ENCODE measurements at places on chromosomes 1 and 21.

- no peak for DNase-seq
Observed at GRCh38 chr1:25817840-25818501, 1.8 kb upstream of the MTFR1L start.

DNA sequence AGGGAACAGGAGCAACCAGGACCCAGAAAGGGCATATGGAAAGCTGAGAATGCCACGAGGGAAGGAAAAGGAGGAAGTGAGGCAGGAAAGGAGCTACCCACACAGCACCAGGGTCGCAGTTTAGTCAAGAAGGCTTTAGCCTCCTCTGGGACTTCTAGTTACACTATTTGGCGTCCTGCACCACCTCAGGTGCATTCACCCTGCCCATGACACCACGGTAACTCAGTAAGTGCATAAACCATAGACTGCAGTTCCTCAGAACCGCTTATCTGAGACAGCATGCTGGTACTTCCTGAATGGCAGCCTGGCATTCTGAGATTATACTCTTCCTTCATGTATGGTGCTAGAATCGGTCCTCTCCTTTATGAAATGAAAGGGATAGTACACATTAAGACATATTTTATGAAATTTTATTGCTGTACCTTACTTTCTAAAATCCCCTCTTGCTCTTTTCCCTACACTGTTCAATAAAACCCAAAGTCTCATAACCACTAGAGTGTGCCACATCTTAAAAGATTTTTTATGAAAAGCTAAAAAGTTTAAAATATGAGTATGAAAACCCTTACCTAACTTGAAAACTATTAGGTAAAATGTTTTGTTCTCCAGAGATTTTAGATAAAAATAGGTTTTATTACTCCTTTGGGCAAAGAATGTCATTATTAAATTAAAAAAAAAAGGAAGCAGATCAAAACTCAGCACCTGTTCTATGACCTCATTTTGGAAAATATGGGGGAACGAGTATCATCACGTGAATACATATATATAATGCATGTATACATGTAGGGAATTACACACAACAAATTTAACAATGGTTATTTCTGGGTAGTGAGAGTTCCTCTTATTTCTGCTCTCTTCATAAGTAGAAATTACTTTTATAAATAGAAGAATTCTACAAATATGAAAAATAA lies 67.3 kb downstream of the VAV3 start:
- DNase-seq = no peak

DNA sequence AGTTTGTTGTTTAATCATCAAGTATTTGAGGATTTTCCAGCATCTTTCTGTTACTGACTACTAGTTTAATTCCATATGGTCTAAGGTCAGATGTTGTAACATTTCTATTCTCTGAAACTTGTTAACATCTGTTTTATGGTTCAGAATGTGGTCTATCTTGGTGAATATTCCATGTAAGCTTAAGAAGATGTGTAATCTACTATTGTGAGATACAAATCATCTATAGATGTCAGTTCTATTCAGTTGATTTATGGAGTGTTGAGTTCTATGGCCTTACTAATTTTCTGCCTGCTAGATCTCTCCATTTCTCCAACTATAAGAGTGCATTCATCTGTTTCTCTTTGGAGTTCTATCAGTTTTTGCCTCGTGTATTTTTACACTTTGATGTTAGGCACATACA lies 31.5 kb downstream of the WARS2 start:
- DNase-seq = no peak

DNA sequence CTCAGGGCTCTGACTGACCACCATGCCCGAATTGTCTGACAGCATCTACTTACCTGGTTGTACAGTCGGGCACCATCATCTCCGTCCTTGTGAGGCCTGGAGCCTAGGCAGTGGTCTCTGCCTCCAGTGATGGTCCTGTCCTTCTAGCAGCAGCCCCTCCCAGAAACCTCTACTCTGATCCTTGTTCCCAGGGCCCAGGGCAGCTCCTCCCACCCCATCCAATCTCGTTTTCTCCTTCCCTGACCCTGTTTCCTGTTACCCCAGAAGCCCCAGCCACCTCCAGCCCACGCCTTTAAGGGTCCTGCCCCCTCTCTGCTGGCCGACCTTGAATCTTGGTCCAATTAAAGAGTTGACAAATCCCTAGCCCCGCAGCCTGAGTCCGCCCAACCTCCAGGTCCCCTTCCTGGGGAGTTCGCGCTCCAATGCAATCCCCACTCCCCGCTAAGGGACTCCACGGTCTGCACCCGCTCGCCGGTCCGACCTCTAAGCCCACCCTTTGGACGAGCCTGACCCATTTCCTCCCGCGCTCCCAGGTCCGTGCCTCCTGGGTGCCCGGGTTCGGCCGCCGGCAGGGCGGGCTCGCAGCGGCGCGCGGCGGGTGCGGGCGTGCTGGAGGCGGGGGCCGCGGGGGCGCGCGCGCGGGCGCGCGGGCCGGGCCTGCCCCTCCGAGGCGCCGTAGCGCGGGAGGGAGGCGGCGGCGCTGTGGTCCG lies at the start of gene B4GALT2:
TSS of gene B4GALT2 (plus strand) at position 660 of the 710 bp plus-strand sequence. CDS start 1,951 bp downstream, outside the sequence.
- peak; percentile 45 for DNase-seq

DNA sequence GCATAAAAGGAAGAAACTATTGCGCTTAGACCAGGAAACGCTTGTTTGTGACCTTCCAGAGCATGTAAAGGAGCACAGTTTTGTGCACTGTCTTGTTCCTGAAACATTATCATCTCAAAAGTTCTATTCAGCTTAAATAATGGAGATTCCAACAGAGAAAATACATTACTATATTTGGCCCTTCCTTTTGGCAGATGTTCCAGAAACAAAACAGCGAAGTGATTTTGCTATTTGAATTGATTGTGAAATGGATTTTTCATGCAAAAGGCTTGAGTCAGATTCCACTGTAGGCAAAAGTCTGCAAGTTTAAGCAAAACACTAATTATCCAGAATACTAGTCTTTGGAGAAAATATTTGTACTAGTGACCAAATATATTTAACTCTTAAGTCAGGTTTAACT lies 80.3 kb upstream of the PTBP2 start:
- DNase-seq = no peak

- DNase-seq = no peak
Observed at GRCh38 chr1:91201694-91202093, 179.9 kb upstream of the ZNF644 start.

- DNase-seq = no peak
Observed at GRCh38 chr1:54355931-54356679, 50.1 kb downstream of the SSBP3 start.

GRCh38 chr1:1178794-1179331 lies 5.2 kb downstream of the TTLL10 start:
- DNase-seq = no peak

GRCh38 chr1:61459345-61459744 lies 265.6 kb downstream of the TM2D1 start:
- no peak for DNase-seq

GRCh38 chr1:87330885-87331364 lies 2.2 kb downstream of the LMO4 start:
- DNase-seq = no peak

DNA sequence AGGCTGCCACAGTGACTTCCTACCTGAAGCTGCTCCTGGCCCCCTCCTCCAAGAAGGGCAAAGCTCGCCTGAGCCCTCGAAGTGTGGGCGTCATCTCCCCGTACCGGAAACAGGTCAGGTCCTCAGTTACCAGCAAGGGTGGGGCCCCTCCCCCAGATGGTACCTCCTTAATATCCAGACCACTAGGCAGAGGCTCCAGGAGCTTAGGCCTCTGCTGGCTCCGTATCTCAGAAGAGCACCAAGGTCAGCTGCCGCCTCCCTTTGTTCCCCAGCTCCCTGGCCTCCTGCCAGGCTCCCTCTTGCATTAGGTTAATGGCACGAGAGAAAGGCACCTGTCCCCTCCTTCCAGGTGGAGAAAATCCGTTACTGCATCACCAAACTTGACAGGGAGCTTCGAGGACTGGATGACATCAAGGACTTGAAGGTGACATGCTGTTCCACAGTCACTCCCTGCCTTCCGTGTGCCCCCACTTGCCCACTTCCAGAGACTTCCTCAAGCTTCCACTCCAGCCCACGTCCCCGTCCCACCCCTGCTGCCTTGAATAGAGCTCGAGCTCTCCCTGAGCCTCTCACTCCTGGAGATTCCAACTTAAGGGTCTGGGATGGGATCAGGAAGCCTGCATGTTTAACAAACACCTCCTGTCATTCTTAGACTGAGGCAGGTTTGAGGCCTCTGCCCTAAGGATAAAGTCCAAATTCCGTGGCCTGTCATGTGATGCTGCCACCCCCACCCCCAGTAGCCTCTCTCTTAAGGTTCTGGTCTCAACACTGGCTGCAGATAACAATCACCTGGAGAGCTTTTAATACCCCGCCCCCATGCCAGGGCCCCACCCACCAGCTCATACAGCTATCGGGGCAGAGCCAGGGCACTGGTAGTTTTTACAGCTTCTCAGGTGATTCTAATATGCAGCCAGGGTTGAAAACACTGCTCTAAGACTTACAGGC lies 8.3 kb downstream of the RHOC start:
- DNase-seq = no peak

DNA sequence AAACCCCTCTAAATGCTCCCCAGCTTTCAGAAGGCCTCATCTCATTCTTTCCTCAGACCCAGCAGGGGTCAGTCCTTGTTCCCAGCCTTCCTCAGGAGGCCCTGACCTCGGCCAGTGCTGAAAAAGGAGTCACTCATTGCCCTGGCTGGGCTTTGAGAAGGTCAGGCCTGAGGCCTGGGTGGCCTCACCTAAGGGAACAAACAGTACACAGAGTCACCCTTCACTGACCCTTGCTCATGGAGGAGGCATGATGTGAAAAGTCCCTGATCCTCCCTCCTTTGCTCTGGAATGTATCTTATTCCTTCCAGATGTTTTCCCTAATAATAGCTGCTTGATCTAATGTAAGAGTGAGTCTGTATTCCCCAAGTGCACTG lies 117.7 kb upstream of the SLC44A3 start:
- no peak for DNase-seq

GRCh38 chr21:14900058-14900457 lies 164.7 kb downstream of the NRIP1 start:
- no peak for DNase-seq

- DNase-seq = no peak
Observed at GRCh38 chr1:6303397-6304012, 42.6 kb upstream of the GPR153 start.

DNA sequence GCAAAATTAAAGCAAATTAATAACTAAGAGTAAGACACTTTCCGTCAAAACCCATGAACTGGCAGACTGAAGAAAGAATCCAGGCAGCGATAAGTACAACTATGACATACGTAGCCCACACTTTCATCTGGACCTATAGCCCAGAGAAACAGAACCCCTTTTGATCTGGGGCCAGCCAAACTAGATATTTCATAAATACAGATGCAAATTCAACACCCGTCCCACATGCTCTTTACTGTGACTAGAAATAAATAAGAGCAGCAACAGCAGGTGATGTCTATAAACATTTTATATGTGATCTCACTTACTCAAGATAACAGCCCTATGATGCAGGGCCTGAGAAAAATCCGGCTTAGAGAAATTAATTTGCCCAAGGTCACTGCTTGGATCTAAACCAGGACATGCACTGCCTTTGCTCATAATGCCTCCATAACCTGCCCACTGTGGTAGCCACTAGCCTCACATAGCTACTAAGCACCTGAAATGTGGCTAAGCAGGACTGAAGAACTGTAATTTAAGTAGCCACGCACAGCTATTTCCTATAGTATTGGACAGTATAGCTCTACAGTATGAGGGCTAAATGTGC lies 130.2 kb downstream of the TGFBR3 start:
- DNase-seq = no peak

GRCh38 chr1:169604781-169605560 lies 18.7 kb upstream of the F5 start:
- peak; percentile 78 for DNase-seq

DNA sequence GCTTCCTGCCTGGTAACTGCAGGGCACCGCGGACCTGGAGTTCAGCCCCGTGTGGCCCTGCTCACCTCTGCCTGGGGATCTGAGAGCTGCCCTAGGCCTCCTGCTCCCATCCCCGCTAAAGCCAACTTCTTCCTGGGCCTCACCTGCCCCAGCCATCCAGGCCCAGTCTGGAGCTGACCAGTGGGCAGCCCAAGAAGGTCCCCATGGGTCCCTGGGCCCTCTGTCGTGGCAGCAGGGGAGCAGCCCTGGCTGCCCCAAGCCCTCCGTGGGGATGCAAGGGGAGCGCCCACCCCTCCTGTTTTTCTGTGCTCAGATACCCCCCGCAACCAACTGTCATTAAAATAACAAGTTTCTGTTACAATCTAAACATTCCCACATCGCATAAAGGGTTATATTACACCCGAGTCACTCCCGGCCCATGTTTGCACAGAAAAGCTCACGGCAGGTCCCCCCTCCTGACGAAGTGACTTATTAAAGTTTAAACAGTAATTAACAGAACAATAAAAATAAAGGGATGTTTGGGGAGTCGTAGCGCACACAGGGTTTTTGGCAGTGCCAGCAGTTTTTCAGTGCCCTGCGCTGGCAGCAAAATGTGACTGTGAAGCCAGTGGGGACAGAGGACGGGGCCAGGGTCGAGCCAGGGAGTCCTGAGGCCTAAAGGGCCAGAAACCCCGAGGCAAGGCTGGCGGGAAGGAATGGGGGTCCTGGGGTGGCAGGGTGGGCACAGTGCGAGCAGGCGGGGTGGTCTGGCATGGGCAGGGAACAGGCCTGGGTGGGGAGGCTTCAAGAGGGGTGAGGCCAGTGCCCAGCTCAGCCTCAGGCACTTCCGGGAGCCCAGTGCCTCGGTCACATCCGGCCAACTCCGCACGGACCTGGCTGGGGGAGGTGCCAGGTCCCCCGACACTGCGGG lies 121.5 kb downstream of the CASZ1 start:
- no peak for DNase-seq

GRCh38 chr1:230909974-230910754 lies 41.8 kb upstream of the C1orf198 start:
- DNase-seq = no peak

DNA sequence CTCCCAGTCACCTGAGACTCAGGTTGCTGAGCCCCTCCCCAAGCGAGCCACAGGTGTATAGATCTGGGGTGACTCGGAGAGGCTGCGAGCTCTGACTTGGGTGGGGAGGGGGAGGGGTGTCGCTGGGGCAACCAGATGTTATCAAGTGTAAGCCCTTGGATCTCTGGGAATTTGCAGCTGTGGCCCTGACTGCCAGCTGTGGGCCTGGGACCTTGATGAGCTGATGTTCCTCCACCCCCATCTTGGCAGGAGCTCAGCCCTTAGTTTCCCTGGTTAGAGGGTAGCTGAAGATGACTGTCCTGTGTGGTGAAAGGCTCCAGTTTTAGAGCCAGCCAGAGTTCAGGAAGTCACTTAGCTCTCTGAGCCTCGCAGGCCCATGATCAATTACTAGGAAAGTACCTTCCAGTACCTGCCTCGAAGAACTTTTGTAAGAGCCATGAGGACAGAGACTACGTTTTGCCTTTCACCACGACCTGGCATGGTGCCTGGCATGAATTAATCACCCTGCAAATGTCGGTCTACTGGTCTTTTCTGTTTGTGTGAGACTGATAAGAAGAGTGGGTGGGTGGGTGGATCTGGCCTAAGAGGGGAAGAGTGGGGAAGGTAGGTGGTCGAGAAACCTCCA lies 55.8 kb downstream of the YARS1 start:
- DNase-seq = no peak

Measured in activated CD8-positive, alpha-beta T cell treated with anti-CD3 and anti-CD28 coated beads, Interleukin-2, amount 10 ng/mL, durations not matched to agents 7 days and 5 days (primary cell).